ENCODE measurements at places on chromosomes 4 and X.

DNA sequence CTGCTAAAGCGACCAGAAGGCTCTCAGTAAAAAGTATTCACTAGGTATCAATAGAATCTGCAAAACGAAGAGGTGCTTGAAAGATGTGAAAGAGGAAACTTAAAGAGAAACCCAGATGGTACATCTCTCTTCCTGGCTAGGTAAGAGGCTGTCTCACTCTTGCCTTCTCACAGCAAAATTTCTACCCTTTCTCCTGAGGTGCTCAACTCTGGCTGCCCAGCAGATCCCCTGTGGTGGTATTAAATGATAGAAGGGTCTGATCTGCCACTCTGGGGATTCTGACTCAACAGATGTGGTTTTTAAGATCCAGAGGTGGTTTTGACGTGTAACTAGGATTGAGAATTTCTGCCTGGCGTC lies 14.9 kb upstream of the TSPAN5 start:
- no peaks in the 10 kb centered on the region for H3K27me3 ChIP-seq
- no peak overlapping the region for H3K4me3 ChIP-seq
- no peak overlapping the region for H3K27ac ChIP-seq
- H3K4me1 ChIP-seq, result no peaks in the 10 kb centered on the region

DNA sequence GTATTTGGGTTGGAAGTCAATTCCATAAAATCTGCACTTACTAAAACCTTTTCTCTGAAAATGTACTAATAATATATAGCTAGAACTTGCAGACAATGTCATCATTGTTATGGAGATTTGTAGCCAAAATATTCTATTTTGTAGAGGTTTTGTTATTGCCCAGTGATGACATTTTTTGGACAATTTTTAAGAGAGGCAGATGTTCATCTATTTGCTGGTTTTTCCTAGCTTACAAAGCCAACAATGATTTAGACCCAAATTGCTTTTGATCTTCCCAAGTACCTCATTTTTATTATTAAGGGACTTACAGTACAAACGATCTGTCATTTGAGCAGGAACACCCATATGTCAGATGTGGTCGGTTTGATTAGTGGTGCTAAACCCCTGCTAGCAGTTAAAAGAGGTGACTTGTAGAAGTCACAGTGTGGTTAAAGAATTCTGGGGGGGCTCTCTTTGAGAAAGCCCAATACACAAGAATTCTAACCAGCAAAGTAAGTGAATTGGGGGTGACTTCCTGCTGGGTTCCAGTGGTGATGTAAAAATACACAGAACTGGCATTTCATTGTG lies 136.2 kb downstream of the KIT start:
- no peaks in the 10 kb centered on the region for H3K27me3 ChIP-seq
- H3K4me3 ChIP-seq, result no peak overlapping the region
- H3K4me1 ChIP-seq, result no peaks in the 10 kb centered on the region
- H3K36me3 ChIP-seq, result no peaks in the 10 kb centered on the region
- no peak overlapping the region for H3K27ac ChIP-seq

DNA sequence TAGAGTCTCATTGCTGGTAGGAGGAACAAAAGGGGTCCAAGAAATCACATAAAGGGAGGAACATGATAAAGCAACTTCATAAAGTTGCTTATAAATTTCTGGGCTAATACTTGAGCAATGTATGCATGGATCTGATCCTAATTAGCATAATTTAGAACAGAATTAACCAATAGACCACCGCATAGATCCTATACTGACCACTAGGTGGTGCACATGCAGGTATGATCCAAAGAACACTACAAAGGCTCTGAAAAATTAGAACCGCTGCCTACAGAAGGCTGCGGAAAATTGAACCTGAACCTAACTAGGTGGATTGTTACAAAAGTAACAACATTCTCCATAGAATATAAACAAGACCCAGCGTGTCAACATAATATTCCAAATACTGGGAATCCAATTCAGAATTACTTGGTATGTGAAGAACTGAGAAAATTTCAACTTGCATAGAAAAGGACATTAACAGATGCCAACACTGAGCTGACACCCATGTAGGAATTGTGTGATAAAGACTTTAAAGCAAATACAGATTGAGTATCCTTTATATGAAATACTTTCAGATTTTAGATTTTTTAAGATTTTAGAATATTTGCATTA lies 23.3 kb downstream of the BRCC3 start:
- H3K27ac ChIP-seq, result no peak overlapping the region
- no peak for DNase-seq
- no peaks in the 10 kb centered on the region for H3K36me3 ChIP-seq

- no peaks in the 10 kb centered on the region for H3K36me3 ChIP-seq
- H3K27ac ChIP-seq, result no peak overlapping the region
Measured at GRCh38 chr4:168978001-168978700, 31.9 kb downstream of the CBR4 start.

DNA sequence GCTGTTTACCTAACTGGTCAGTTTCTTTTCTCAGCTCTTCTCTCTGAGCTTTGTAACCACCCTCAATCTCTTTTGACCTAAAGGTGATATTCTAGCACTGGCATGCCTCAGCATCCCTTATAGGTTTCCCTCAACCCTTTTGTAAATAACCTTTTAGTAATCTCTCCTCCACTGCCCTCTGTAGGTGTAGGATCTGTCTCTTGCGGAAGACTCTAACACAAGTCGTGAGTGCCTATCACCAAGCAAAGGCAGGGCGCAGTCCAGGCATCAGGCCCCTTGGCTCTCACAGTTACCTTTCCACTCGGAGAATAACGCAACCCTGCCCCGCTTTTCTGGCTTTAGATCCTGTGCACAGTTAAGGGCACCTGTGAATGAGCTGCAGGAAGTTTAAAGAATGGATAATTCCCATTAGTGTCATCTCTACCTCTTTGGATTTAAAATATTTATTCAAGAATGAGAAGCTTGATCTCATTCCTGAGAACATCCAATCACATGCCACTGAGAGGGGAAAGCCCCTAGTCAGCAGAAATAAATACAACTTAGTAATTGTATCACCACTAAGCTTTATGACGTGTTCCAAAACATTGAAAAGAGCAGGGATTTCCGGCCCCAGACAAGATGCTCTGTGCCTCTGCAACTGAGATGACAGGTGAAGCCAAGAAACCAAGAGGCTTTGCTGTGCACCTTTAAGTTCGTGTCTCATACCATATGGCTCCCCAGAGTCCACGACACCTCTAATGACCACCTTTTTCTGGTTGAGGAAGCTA lies 58.8 kb downstream of the SPINK2 start:
- H3K27ac ChIP-seq, result no peak overlapping the region
- H3K27me3 ChIP-seq, result no peaks in the 10 kb centered on the region
- no peak for DNase-seq
- no peaks in the 10 kb centered on the region for H3K4me1 ChIP-seq

Data from uterus (tissue), 4 donors.